ENCODE measurements at places on chromosomes 2 and 18.
A peak's percentile ranks its signal among the peaks of the same experiment; 100 is the strongest.

DNA sequence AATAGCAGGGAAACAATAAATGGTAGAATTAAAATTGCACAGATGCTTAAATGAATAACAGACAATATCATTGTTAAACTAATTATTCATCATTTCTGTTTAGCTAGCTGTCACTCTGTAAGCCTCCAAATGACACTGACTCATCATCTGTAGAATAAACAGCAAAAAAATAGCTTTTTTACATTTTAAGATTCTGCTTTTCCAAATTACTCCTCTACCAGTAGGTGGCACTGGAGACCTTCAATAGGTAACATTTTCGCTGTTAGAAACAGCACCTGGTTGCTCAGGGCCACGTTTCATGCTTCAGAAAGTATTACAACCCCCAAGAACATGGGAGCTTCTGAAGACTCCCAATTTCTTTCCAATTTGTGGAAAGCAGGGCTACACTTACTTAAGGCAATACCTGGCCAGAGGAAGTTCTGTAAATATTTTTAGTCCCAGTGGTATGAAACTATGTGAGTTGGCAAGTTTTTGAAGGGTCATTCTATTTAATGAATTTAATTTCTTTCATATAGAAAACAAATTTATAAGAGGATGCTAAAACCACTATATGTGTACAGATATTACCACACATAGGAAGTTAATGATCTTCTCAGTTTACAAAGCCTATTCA, 45.4 kb downstream of the TTN start:
- DNase-seq, result peak; percentile 50

- DNase-seq, result no peak
These were observed 683.1 kb upstream of the ACVR2A start for GRCh38 chr2:147161746-147162145.

- DNase-seq, result no peak
These were observed 237.0 kb upstream of the SLC14A2 start for GRCh38 chr18:45378308-45378707.

GRCh38 chr18:2636126-2636631, 19.3 kb upstream of the SMCHD1 start:
- no peak for DNase-seq

GRCh38 chr2:167509586-167509985, 621.3 kb downstream of the XIRP2 start:
- no peak for DNase-seq

- no peak for DNase-seq
These were observed 130.5 kb downstream of the ZNF516 start for GRCh38 chr18:76364282-76365259.

All from pons (tissue), 1 donor.